ENCODE measurements at places on chromosomes 12 and 14.

DNA sequence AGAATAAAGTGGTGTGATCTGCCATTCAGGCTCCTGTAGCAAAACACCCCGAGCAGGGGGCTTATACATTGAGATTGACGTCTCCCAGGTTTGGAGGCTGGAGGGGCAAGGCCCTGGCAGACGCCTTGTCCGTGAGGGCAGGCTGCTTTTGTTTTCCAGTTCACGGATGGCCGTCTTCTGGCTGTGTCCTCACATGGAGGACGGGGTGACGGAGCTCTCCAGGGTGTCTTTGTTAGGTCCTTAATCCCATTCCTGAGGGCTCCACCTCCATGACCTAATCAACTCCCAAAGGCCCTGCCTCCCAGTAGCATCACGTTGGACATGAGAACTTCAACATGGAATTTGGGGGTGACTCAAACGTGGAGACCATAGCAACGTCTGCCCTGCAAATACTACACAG, 147.7 kb downstream of the KIF26A start:
- no peak for DNase-seq

GRCh38 chr12:122527478-122527944, 462 bp downstream of the KNTC1 start:
- peak; percentile 79 for DNase-seq

- DNase-seq: no peak
These were observed 34.0 kb downstream of the PLEKHD1 start for GRCh38 chr14:69518289-69519101.

- no peak for DNase-seq
These were observed 6.2 kb downstream of the WNT10B start for GRCh38 chr12:48965298-48965838.

GRCh38 chr12:124754949-124755800, 108.5 kb downstream of the SCARB1 start:
- no peak for DNase-seq

GRCh38 chr12:24906141-24906540, 42.8 kb downstream of the BCAT1 start:
- DNase-seq: no peak

DNA sequence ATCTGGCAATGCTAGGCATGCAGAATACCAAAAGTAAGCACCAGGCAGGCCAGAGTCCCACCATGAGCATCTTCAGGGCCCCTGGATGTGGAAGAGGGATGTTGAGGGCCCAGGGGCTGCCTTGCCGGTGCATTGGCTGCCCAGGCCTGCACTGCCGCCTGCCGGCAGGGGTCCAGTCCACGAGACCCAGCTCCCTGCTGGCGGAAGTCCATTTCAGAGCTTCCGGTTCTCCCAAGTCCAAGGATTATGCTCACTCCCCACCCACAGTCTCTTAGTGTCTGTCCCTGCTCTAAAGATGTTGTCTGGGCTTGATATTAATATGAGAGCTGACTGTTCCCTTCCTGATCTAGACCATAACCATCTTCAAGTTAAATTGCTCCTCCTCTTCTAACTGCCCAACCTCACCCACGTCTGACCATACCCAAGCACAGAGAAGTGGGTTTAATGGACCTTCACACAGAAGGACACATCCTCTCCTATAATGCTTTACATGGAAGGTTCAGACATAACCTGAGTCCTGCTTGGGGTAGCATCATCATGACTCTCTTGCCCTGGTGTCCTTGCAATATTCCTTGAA, 117.4 kb downstream of the DAD1 start:
- DNase-seq: no peak

GRCh38 chr12:54479421-54479820, 6.0 kb upstream of the GTSF1 start:
- DNase-seq: no peak

GRCh38 chr14:91674911-91675310, 57.0 kb downstream of the CATSPERB start:
- DNase-seq: no peak

DNA sequence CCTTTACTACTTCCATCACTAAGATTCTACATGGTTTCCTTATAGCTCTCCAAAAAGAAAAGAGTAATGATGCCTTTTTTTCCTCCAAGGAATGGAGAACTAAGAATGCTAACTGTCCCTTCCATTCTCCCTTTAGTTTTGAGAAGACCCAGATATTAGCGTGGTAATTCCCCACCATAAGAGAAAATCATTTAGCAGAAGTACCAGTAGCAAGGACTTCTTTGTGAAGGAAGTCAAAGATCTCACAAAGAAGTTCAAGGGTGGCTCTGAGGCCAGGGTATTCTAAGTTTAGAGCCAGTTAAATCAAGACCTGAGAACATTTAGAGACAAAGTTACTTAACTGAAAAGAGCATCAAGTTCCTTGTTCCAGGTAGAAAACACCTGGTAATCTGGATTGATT, 7.3 kb downstream of the USP15 start:
- no peak for DNase-seq

DNA sequence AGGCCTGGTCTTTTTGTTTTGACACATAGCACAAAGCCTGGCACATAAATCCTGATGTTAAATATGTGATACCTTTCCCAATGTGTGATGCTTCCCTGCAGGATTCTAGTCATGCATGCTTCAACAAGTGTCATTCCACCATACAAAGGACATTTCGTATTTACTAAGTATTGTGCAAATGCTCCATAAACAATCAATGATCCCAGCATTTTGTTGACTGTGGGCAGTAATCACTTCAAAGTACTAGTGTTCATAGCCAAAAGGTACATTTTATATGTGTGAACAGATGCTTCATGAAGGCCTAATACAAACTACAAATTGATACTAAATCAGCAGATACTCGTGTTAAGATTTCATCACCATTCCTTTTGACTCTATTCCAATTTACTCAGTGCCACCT, 4.4 kb downstream of the CCNB1IP1 start:
- no peak for DNase-seq

- no peak for DNase-seq
These were observed 11.7 kb downstream of the TNFRSF1A start for GRCh38 chr12:6330192-6330591.

DNA sequence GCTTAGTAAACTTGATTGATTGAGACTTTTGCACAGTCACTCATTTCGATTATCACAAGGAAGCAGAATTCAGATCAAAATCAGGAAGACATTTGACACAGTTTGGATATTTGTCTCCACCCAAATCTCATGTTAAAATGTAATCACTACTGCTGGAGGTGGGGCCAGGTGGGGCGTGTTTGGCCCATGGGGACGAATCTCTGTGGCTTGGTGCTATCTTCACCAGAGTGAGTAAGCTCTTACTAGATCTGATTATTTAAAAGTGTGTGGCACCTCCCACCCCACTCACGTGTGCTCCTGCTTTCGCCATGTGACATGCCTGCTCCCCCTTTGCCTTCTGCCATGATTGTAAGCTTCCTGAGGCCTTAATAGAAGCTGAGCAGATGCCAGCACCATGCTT, 291.4 kb downstream of the PCNX1 start:
- no peak for DNase-seq

DNA sequence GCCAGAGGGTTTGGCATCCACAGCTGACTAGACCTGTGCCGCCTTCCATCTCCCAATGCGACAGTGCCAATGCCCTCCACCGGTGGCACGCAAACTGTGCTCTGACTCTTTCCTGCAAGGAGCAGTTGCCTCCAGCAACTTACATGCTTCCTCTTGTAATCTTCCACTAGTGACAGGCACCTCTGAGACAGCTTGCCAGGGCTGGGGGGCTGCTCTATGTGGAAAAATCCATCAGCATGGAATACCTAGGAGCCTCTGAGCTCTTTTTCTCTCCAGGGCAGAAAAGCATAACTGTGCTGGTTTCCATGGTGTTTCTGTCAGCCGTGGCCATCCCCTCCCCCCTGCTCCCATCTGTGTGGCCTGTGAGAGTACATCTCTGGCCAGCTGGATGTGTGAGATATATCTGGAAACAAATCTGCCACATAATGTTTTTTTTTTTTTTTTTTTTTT, 110.6 kb downstream of the MYRFL start:
- DNase-seq: no peak

DNA sequence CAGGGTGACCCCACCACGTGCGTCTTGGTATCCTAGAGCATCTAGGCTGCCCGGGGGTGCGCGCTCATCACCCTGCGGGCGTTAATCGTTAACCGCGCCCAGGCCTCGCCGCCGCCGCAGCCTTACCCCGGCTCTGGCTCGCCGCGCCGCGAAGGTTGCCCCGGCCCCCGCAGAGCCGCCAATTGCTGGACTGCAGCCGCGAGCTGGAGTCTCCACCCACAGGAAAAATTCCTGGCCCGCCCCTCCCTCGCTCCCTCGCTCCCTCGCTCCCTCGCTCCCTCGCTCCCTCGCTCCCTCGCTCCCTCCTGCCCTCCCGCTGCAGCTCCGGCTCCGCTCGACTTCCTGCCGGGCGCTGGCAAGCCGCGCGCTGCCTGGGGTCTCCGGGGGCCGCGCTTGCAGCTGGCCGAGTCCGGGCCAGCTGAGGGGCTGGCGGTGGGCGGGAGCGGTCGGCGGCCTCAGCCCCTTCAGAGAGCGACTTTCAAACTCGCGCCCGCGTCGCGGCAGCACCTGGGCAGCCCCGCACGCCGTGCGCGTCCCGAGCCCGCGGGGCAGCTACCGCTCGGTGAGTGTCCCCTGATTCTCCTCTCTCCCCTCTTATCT, at the start of gene PLEKHG3:
Gene PLEKHG3, plus strand, starts transcription at position 282 of the 600 bp plus-strand sequence. CDS start 23,208 bp downstream, outside the sequence.
- DNase-seq: peak; percentile 63

- DNase-seq: no peak
These were observed 50.4 kb downstream of the PPP1R12A start for GRCh38 chr12:79884401-79885006.

- no peak for DNase-seq
These were observed 53.9 kb downstream of the NTN4 start for GRCh38 chr12:95736631-95737030.

DNA sequence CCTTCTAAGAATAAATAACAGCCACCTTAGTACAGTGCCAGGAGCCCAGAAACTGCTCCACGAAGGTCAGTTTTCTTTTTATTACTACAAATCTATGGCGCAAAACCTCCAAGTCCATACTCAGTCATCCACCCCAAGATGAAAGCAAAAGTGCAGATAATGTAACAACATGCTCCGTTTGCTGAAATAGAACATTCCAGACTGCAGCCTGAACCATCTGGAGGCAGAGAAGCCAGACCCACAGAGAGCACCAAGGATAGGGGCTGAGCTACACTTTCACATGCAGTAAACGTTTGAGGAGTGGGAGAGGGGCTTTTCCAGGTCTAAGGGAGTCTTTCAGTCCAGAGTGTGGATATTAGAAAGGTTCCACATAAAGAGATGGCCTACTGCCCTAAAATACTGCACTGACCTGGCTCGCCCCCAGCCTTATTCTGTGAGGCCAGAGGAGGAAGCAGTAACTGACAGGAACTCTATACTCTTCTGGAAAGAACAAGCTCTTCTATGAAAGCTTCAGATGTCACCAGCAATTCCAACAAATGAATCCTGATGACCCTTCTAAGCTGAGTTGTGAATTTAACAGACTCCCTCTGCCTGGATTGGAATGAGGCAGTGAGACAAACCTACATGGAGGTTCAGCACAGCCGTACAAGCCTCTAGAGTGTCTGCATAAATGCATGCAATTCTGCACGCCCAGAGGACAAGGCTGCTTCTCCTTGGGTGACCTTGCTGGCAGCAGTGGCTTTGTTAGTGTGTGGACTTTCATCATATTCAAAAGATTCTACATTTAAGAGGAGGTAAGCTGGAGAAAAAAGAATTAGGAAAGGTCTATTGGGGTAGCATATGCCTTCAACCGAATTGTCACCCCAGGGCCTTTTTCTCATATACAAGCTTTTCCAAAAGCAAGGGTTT, 153.9 kb upstream of the EGLN3 start:
- DNase-seq: no peak

DNA sequence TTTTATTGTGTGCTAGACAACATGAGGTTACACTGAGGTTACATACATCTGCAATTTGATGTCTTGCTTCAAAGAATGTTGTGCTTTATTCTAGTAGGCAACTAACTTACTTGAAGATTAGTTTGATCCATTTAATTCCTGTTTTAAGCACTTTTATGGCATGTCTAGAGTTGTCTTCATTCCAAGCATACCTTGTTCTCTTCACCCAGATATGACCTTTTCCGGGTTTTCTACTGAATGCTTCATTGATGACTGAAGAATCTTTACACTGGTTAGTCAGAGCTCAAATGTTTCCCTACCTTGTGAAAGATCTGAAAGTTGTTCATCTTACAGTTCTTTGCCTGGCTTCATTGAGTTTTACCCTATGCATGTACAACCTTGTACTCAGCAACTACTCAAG, 274.0 kb upstream of the KITLG start:
- DNase-seq: no peak

GRCh38 chr12:15788233-15789219, 662 bp downstream of the EPS8 start:
- DNase-seq: peak; percentile 59

GRCh38 chr12:84596266-84596665, 316.3 kb downstream of the SLC6A15 start:
- DNase-seq: no peak

DNA sequence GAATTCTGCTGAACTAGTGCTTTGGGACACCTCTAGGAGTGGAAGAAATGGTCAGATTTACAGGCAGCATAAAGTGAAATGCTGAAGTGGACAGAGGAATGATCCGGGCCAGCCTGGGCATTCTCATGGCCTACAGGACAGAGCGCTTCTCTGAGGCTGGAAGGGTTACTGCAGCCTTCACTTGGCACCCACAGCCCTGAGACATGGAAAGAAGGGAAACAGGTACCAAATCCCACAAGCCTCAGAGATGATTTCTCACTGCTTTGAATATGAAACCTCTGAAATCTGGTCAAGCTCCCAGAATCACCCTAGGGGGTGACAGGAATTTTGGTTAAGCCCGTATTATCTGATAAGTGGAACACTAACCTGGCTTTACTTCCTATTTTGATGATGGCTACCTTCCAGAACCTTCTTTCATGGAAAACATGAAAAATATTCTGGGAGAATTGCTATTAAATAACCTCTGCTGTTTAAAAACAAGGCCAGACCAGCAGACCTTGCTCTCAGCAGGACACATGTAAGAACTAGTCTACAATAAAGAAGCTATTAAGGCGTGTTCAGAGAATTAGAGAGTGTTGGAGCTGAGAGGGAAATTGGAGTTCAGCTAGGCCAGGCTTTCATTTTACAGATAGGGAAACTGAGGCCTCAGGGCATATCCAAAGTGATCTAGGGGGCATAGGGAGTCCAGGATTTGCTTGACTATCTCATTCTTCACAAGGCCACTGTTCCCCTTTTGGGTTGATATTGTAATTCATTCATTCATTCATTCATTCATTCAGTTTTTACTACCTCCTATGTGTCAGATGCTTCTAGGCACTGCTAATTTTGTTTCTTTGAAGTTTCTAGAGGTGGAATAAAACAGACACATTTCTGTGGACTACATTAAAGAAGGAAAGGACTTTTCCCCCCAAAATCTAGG, 281.5 kb downstream of the ZFP36L1 start:
- DNase-seq: no peak

DNA sequence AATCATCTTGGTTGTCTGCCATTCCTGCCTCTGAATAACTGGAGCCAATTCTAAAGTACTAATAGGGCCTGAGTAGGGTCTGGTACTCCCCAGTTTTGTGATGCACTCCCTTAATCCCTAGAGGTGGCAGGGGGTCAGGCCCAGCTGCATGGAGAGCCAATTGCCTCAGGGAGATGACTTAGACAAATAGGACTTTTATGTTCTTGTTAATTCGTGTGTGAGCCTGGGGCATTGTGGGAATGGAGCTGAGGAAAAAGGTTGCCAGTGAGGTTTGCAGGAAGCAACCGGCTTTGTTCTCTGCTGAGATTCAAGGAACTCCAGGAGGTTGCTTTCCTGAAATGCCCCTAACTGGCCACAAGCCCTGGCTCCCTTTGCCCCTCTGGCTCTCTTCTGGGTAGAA, 6.8 kb upstream of the DCD start:
- DNase-seq: no peak

- no peak for DNase-seq
These were observed 42.4 kb downstream of the NUAK1 start for GRCh38 chr12:106096376-106096775.
